ENCODE measurements at places on chromosomes 6 and 20. TPM values are rescaled to one million over a fixed set of nuclear protein-coding genes. Genes with fewer than 3 reads are reported as not detected.

MAFB gene
- total RNA-seq: not detected

TGM2 gene
- total RNA-seq: 137 TPM

RBM12 gene
- 47.3 TPM for total RNA-seq

HLA-DRB5 gene
- not detected for total RNA-seq

GPR63 gene
- 0.98 TPM for total RNA-seq

ENPP5 gene
- 1.5 TPM for total RNA-seq

BMP7 gene
- total RNA-seq: 3.7 TPM

APCDD1L gene
- 1.7 TPM for total RNA-seq

FLRT3 gene
- total RNA-seq: 3.3 TPM

DHX16 gene
- total RNA-seq: 52.0 TPM

FOXQ1 gene
- total RNA-seq: 2.0 TPM

EIF2S2 gene
- 103 TPM for total RNA-seq

TP53TG5 gene
- total RNA-seq: not detected

STMN3 gene
- 112 TPM for total RNA-seq

WFDC5 gene
- not detected for total RNA-seq

ATP9A gene
- total RNA-seq: 16.4 TPM

UST gene
- 1.1 TPM for total RNA-seq

ASIP gene
- not detected for total RNA-seq

HSPA1L gene
- 0.29 TPM for total RNA-seq

MUC21 gene
- total RNA-seq: not detected

ULBP2 gene
- 16.0 TPM for total RNA-seq

VGLL2 gene
- total RNA-seq: not detected

MLN gene
- total RNA-seq: not detected

PPP1R16B gene
- total RNA-seq: not detected

TRIM15 gene
- total RNA-seq: not detected

SSTR4 gene
- not detected for total RNA-seq

TREM2 gene
- total RNA-seq: not detected

ERVFRD-1 gene
- not detected for total RNA-seq

HAO1 gene
- not detected for total RNA-seq

B3GAT2 gene
- total RNA-seq: not detected
